ENCODE measurements at places on chromosomes 4 and X. TPM values are rescaled to one million over a fixed set of nuclear protein-coding genes. Genes with fewer than 3 reads are reported as not detected.
A peak's percentile ranks its signal among the peaks of the same experiment; 100 is the strongest.

DNA sequence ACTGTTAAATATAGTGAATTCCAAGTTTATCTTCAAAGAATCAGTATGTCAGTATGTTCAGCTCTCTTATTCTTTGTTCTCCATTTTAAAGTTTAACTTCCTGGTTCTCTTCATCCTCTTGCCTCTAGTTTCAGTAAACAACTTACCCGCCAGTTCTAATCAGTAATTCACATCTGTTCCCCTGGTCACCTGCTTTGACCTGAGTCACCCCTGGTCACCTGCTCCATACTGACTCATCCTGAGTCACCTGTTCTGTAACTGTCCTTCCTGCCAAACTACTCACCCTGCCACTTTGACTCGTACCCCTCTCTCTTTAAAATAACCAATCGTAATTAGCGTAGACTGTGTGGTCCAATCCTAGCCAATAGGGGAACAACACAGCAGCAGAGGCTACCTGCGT lies 992.7 kb upstream of the HS3ST1 start:
- no peak for DNase-seq

DNA sequence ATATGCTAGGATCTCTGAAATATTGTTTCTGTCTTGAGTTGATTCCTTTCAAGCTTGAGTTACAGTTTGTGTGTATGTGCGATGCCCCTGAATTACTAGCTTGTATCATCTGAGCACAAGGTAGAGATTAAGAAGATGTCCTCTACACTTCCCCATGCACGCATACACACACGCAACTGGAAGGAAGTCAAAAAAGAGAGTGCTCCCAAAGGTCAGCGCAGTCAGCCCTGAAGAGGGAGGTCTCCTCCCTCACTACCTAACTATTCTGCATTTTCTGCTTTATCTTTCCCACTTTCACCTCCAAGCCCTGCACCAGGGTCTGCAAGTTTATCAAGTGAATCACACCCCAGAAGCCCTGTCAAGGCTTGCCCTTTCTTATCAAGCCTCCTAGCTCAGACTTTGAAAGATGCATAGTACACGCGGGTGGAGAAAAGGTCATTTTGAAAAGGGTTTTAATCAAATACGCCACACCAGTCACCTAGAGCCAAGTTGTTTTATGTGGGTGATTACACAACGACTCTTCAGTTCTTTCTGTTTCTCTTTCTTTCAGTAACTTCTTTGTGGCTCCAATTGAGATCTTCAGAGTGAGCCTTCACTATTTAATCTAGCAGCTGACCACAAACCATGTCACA lies 127.7 kb downstream of the ASB9 start:
- DNase-seq: no peak

VCX3B gene
- polyA plus RNA-seq: not detected

DNA sequence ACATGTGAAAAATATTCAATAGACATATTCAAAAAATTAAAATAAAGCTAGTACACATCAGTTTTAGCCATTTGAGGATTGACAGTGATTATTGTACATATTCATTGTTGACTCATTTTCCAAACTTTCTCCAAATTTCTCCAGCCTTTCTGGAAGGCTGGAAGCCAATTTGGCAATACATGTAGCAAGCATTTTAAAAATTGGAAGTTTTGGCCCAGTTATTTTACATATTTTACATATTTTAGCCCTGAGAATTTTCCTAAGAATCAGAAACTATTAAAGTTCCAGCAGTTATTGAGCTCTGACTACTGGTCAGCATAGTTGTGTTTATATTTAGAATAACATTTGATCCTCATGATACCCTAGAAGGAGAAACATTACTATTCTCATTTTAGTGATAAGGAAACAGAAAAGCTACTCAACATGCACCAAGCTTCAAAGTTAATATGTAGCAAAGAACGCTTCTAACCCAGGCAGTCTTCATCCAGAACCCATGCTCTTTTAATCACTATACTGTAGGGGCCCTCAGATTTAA lies 3.2 kb downstream of the CABS1 start:
- no peak for DNase-seq

PF4V1 gene
- not detected for polyA plus RNA-seq

GRCh38 chr4:81032771-81033684 lies 2.5 kb downstream of the BMP3 start:
- DNase-seq: no peak

DNA sequence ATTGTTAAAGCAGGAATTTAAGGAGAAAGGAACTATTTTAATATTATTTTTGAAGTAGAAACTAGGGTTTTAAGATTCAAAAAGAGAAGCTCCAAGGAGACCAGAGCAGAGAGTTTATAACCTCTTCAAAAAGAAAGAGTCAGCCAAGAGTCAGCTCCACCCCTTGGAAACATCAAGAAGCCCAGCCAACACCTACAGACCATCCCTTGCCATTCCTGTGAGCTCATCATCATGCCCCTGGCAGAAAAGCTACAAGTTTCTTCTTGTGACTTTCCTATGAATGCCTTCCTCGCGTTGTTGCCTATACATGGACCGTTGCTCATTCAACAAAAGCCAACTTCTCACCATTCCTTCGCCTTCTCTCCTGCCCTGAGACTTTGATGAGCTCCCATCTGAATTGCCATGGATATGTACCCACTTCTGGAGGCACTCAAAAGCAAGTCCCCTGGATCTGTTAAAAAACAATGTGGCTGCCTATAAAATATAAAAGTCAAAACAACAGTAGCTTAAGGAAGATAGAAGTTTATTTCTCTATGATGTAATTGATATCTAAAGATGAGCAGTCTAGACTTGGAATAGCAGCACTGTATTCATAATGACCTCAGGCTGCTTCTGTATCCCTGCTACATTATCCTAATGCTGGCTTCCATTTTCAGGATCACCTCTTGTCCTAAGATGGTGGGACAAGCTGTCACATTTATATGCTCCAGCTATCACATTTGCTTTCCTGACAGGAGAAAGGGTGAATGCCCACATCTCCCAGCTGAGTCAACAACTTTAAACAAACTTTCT lies 20.3 kb downstream of the PLRG1 start:
- no peak for DNase-seq

RPS3A gene
- 5,892 TPM for polyA plus RNA-seq

GRCh38 chr4:153408932-153409331 lies 57.2 kb upstream of the TMEM131L start:
- DNase-seq: no peak

DNA sequence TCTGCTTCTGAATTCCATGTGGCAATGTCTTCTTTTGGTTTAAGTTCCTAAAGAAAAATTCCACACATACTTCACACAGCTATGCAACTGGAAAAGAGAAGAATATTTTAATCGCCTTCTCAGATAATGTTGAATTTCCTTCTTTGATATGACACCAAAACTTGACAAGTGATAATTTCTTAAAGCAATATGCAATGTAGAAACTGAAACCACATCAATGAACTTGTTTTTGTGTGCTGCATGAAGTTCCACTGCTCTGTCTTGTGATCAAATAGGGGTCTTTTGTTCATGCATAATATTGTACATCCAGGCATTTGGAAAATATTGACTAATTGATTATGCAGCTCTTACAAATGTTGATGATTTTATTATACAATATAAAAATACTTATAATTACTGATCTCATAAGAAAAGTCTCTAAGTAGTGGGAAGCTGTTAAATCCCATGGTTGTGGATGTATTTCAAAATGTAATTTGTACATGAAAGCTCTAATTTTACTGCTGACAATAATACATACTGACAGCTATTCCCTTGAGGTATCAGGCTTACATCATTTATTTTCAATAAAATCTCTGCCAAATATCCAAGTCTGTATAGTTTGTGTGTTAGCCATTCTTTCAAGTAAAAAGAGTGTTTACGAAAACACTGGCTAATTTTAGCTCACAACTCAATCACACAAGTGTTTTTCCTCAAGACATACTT lies 56.5 kb downstream of the AGA start:
- no peak for DNase-seq

DNA sequence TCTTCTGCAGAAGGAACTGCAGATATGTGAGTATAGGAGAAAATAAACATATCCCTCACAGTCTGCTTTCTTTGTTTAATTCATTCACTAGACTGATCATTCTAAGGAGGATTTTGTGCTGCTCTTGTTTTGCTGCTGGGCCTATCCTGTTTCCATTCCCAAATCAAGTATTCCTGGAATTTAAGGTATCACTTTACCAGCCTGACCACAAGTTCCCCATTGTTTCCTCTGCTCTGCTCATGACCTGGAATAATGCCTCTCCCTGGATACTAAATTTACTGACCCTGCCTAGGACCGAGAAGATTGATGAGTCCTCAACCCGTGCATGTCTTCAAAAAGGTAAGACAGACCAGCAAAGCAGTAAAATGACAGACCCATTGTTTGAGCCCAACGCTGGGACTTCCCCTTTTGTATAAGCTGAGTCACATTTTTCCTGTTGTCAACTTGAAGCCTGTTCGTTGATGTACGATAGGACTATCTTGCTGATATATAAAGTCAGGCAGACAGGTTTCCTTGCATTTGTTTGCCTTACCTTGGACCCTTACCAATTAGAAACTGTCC lies 85.5 kb upstream of the TET2 start:
- DNase-seq: no peak

DNA sequence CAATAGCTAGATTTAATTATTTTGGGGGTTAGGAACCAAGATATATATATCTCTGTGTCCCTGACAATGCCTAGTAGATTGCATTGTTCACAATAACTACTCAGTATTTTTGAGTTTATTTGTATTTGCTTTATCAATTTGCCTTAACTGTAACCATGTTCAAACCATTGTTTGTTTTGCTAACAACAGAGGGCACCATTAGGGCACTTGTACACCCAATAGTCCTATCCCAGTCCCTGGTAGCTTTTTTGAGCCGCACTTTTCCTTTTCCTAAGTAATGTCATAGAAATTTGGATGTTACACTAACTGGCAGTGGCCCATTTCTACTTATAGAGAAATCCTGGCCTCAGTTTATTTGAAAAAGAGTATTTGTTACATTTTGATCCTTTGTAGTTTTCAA lies 575 bp upstream of the KLHL5 start:
- DNase-seq: no peak

DNA sequence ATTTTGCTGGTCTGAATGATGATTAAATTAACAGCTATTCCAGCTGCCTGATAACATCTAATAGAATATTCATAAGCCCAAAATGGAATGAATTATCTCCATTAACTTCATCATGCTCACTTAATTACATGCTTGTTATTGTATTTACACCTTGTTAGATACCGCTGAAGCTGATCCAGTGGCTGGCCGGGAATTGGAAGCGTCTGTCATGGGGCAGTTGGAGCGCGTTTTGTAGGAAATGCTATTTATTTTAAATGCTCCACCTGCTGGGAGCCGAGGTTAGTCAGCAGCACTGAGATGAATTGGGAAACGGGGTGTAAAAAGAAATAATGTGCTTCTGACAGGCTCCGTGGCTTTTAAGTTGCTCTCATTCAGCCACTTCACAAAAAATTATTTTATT lies 25.2 kb downstream of the ARX start:
- DNase-seq: peak; percentile 40

DNA sequence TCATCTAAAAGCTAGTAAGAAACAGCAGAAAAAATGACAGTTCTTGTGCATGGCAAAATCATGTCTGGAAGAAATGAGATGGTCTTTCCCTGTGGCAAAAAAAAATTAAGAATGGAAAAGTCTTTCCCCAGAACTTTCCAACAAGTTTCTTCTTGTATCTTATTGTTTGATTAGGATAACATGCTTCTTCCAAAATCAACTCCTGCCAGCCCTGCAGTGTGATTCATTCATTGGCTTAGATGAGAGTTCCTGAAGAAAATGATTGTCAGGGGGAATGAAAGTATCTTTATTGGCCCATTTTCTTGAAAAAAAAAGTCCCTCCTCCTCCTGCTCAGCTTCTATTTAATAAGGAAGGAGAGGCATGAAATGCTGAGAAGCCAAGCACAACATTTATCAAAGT lies 407.7 kb downstream of the ARAP2 start:
- DNase-seq: no peak

TMSB15A gene
- 4.2 TPM for polyA plus RNA-seq

DNA sequence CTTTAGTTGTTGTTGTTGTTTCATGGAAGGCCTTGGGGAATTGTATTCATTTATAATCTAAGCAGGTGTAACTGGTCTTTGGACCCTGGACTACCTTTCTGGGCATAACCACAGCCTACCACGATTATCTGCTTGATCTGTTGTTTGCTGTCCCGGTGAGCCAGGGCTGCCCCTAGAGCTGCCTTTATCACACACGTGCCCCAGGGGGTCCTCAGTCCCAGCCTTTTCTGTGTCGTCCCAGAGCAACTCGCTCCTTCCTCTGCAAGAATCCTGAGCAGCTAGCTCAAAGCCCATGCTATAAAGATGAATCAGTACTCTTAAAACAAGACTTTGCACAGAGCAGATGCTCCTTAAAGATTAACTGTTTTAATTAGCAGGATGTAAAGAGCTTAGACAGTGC lies 273.2 kb downstream of the EVC2 start:
- DNase-seq: no peak

RTL3 gene
- 0.53 TPM for polyA plus RNA-seq

DNA sequence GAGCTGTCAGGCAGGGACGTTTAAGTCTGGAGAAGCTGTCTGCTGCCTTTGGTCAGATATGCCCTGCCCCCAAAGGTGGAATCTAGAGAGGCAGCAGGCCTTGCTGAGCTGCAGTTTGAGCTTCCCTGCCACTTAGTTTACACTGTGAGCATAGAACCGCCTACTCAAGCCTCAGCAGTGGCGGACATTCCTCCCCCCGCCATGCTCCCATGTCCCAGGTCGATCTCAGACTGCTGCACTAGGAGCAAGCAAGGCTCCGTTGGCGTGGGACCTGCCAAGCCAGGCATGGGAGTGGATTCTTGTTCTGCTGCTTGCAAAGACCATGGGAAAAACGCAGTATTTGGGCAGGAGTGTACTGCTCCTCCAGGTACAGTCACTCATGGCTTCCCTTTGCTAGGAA lies 24.3 kb downstream of the PLK4 start:
- no peak for DNase-seq

GRCh38 chr4:24521544-24521943 lies 62.8 kb downstream of the DHX15 start:
- no peak for DNase-seq

GRCh38 chr4:82450966-82451755 lies 20.8 kb downstream of the ENOPH1 start:
- DNase-seq: no peak

AGTR2 gene
- not detected for polyA plus RNA-seq

ZFP42 gene
- not detected for polyA plus RNA-seq

DNA sequence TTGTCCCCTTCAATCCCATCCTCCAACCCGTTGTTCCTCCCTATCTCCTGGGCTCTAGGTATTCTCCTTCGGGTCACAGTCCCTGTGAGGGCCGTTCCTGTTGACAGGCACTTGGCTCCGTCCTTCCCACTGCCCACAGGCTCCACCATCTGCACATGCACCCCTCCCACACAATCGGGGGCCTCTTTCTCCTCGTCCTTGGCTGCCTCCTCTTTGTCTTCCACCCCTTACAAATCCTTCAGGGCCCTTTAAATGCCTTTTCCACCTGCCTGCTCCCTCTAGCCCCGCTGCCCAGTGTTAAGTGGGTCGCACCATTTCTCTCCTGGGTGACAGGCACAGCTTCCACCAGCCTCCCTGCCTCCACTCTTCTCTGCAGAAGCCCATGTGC lies 2.7 kb upstream of the AVPR2 start:
- no peak for DNase-seq

DNA sequence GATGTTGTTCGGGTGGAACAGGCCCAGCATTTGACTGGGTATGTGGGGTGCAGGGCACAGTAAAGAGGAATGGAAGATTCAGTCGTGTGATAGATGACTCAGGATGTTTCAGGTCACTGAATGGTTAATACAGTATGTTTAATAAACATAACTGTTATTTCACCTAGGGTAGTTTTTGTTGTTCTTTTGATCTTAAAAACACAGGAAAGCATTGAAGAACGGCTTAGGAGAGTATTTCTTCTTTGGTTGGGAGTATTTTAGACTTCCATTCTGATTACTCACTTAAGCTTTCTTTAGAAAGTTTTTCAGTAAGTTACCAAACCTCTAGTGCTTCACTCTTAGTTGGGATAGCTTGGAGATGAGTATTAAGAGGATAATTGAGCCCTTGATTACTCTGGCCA lies 62.3 kb downstream of the STAG2 start:
- DNase-seq: no peak

CXCL10 gene
- 0.12 TPM for polyA plus RNA-seq

Data from ovary (tissue), 10 donors.